ENCODE measurements at places on chromosomes 16 and 17.

DNA sequence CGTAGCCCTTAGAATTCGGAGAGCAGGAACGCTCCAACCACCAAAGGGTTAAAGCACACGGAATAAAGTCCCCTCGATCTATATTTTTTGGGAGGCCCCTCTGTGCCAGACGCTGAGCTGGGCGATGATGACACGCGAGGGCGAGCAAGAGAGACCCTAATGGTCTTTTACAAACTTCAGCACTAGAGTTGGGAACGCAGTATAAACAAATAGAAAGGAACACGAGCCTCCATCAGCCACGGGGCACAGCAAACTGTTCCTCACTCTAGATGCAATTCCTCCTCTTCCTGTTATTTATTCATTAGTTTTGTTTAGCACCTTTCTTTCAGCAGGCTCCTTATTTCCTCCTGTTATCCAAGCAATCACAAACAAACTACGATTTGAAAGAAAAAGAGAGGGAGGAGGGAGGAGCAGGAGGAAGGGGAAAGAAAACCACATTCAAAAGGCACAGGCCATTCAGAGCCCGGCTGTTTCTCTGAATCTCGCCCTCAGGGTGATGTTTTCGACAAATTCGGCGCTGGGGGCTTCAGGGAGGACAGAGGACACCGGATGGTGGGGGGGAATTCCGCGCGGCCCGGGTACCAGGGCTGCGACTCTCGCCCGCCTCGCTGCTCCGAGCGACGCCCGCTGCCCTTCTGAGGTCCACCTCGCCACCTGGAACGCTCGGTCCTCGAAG, 1.6 kb downstream of the TOX3 start:
- DNase-seq, result no peak

- DNase-seq, result no peak
Observed at GRCh38 chr16:56606071-56606475, 2.3 kb upstream of the MT2A start.

- no peak for DNase-seq
Observed at GRCh38 chr17:49579522-49579921, 3.9 kb downstream of the NXPH3 start.

GRCh38 chr17:74119965-74120364, 83.5 kb upstream of the RPL38 start:
- no peak for DNase-seq

- no peak for DNase-seq
Observed at GRCh38 chr17:34236281-34236892, 18.7 kb upstream of the CCL2 start.

- no peak for DNase-seq
Observed at GRCh38 chr16:67411339-67411738, 4.9 kb downstream of the ZDHHC1 start.

GRCh38 chr17:74803388-74803930, 27.3 kb upstream of the NAT9 start:
- no peak for DNase-seq

- DNase-seq, result no peak
Observed at GRCh38 chr16:48157302-48157701, 1.5 kb upstream of the ABCC12 start.

DNA sequence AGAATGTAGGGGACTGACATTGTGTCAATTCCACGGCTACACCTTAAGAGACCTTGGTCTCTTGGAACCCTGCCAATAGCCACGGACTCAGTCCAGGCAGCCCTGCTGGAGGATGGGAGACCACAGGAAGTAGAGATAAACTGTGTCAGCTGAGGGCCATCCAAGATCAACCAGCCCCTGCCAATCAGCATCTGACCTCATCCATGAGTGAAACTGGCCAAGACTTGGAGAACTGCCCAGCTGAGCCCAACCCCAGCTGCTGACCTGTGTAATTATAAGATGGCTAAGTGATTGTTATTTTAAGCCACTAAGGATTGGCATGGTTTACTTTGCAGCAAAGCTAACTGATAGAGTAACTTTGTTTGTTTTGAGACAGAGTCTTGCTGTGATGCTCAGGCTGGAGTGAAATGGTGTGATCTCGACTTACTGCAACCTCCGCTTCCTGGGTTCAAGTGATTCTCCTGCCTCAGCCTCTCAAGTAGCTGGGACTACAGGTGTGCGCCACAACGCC, 13.3 kb upstream of the YWHAE start:
- no peak for DNase-seq

DNA sequence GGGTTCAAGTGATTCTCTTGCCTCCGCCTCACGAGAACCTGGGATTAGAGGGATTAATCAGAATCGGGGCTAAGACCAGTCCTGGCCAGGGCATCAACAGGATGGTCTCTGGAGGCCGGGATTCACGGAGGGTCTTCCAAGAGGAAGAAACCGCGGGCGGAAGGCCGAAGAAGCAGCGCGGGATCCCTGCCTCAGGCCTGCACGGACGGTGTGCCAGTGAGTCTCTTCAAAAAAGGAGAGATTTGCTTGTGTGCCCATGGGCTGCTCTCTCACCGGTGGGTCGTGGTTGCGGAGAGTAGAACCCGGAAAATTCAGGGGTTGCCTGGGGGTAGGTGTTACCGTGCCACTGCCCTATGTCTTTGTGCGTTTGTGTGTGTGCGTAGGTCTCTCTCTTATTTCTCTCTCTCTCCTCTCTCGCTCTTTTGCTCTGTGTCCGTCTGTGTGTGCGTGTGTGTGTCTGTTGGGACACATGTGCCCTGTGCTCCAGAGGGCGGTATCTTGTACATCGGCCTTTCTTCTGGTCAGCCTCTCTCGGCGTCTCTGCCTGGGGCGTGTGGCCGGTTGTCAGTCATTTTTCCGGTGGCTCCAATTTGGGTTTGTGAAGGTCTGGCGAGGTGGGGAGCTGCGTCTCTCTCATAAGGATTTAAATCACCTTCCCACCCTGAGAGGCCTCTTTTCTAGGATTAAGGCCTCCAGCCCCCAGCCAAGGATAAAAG, 613.2 kb downstream of the KCNJ18 start:
- no peak for DNase-seq

DNA sequence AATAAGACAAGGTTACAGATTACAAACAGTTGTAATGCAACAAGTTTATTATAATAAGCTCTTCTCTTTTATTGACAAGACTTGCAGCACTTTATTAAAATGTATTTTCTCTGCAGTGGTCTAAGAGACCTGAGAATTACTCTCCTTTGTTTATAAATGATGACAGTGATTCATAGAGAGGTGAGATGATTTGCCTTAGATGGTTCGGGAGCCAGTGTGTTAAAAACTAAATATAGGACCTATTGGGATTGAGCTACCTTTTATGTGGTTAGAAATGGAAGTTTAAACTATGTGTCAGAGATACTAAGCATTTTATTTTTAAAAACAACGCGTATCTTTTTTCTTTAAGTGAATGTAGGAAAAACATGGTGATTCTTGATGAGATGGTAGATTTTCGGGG, 2.9 kb upstream of the KRTAP3-3 start:
- DNase-seq, result no peak

Measured in activated naive CD8-positive, alpha-beta T cell treated with anti-CD3 and anti-CD28 coated beads, Interleukin-2, amount 50 U/mL, for 24 hours (primary cell).